HFFc6 (cell line): ENCODE measurements at places on chromosomes 12 and 14. TPM values are rescaled to one million over a fixed set of nuclear protein-coding genes. Genes with fewer than 3 reads are reported as not detected.

Gene TPH2
- total RNA-seq = not detected in 3 replicates

Gene RFX4
- not detected in 3 replicates for total RNA-seq

Gene PUS1
- 29.6 to 38.5 TPM (median 30.5 TPM) in 3 replicates for total RNA-seq

Gene NAB2
- 37.8 to 45.0 TPM (median 43.7 TPM) in 3 replicates for total RNA-seq

Gene ITGA5
- 301 to 360 TPM (median 332 TPM) in 3 replicates for total RNA-seq

Gene C12orf54
- total RNA-seq = not detected in 2 replicates

Gene CFAP251
- 1.4 to 3.2 TPM (median 2.1 TPM) in 3 replicates for total RNA-seq

Gene TBX3
- 101 to 134 TPM (median 110 TPM) in 3 replicates for total RNA-seq

Gene B3GNT4
- 0.14 TPM in 1 of 2 replicates, not detected in the other for total RNA-seq

Gene ZDHHC22
- total RNA-seq = not detected in 2 replicates

Gene EXOC3L4
- not detected in 3 replicates for total RNA-seq

Gene DENND5B
- total RNA-seq = 9.5 to 10.4 TPM (median 9.5 TPM) in 3 replicates

Gene FAM90A1
- 0.28 TPM in 1 of 2 replicates, not detected in the other for total RNA-seq

Gene OR10G3
- total RNA-seq = not detected in 3 replicates

Gene CERS5
- total RNA-seq = 57.9 to 58.6 TPM (median 58.2 TPM) in 3 replicates

Gene NAV3
- total RNA-seq = 86.7 and 134 TPM in 2 replicates

Gene KLRC4
- not detected in 3 replicates for total RNA-seq

Gene BIN2
- not detected in 3 replicates for total RNA-seq

Gene CLMN
- not detected in 3 replicates for total RNA-seq

Gene KRT75
- not detected in 3 replicates for total RNA-seq
